ENCODE measurements at places on chromosomes 16 and 17. TPM values are rescaled to one million over a fixed set of nuclear protein-coding genes. Genes with fewer than 3 reads are reported as not detected.

DNA sequence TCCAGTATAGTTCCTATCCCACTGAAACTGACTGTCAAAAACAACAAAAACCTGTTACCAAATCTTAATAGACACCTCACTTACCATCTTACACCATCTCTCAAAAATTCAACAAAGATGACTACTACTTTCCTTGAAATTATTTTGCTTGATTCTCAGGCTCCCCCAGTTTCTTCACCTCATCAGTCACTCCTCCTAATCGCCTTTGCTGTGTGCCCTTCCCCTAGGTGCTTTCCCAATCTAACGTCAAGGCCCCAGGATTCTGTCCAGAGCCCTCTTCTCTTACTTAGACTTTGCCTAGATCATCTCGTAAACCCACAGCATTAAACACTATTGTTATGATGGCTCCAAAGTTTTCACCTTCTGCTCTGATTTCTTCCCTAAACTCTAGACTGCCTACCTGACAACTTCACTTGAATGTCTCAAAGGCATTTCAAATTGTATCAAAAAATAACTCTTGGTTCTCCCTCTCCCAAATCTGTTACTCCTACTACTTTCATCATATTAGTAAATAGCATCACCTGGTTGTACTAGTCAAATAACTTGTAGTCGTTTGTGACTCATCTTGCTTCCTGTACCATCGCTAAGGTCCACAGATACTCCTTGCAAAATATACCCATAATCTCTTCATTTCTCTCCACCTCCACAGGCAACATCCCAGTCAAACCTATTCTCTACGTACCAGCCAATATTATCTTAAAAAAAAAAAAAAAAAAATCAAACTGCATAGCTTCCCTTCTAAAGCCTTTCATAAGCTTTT is 18.0 kb downstream of the C16orf87 start:
- no peak overlapping the region for H3K4me3 ChIP-seq
- peaks cover 11% of the 10 kb centered on the region for H3K4me1 ChIP-seq
- H3K27ac ChIP-seq, result no peak overlapping the region
- H3K36me3 ChIP-seq, result peaks cover 8% of the 10 kb centered on the region
- no peaks in the 10 kb centered on the region for H3K27me3 ChIP-seq

- peak overlapping the region; percentile 52 for H3K4me3 ChIP-seq
- peaks cover 13% of the 10 kb centered on the region for H3K4me1 ChIP-seq
- no peak for DNase-seq
- no peaks in the 10 kb centered on the region for H3K27me3 ChIP-seq
- peaks cover 16% of the 10 kb centered on the region for H3K36me3 ChIP-seq
Measured at GRCh38 chr16:53209877-53210276, 155.1 kb downstream of the CHD9 start.

DNA sequence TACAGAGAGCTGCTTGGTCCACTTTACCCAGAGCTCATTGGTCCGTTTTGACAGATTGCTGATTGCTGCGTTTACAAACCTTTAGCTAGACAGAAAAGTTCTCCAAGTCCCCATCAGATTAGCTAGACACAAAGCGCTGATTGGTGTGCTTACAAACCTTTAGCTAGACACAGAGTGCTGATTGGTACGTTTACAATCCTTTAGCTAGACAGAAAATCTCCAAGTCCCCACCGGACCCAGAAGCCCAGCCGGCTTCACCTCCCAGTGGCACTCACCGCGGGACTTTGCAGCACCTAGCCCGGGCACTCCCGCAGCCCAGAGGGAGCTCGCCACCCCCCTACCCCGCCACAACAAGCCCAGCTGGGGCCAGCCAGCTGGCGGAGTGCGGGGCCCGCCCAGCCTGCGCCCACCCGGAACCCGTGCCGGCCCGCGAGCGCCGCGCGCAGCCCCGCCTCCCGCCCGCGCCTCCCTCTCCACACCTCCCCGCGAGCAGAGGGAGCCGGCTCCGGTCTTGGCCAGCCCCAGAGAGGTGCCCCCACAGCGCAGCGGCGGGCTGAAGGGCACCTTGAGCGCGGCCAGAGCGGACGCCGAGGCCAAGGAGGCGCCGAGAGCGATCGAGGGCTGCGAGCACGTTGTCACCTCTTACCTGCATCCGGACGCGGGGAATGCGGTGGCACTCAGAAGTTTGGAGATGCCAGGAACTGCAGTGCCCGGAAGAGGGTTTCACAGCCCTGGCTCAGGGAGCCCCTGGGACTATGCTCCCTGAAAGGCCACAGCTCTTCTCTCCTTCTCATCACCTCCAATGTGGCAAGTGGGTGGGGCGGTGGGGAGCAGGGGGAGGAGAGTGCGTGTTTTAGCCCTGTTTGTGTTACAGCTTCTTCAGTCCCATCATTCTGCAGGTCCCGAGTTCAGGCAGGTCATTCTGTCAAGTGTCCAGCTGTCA is 1504.5 kb downstream of the CDH11 start:
- no peaks in the 10 kb centered on the region for H3K36me3 ChIP-seq
- H3K27ac ChIP-seq, result no peak overlapping the region
- peak overlapping the region; percentile 57 for H3K4me3 ChIP-seq
- H3K27me3 ChIP-seq, result no peaks in the 10 kb centered on the region
- H3K4me1 ChIP-seq, result no peaks in the 10 kb centered on the region

DNA sequence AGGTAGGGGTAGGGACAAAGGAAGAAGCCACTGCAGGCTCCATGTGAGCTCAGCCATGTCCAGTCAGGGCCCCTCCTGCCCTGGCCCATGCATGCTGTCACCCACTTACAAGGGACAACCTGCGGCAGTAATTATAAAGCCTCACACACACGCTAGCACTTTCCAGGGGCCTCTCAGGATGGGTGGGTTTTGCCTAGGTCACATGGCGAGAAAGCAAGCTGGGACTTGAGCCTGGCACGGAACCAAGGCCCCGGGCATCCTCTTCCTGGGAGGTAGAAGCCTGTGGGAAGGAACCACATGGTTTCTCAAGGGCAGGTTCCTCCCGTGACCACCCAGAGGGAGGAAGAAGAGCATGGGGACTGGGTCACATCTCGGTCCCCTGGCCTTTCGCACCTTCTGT is 7.0 kb downstream of the ZNF319 start:
- no peak overlapping the region for H3K4me3 ChIP-seq
- no peak for DNase-seq
- no peaks in the 10 kb centered on the region for H3K27me3 ChIP-seq
- peaks cover 6% of the 10 kb centered on the region for H3K4me1 ChIP-seq

- H3K4me3 ChIP-seq, result no peak overlapping the region
- no peak for DNase-seq
- no peaks in the 10 kb centered on the region for H3K4me1 ChIP-seq
- no peak overlapping the region for H3K27ac ChIP-seq
Measured at GRCh38 chr17:64718058-64718457, 56.0 kb upstream of the SMURF2 start.

UMOD gene
- polyA plus RNA-seq, result not detected

PRAC1 gene
- polyA plus RNA-seq, result not detected

CNTD1 gene
- polyA plus RNA-seq, result 0.26 TPM

Data from SK-N-SH (cell line).